ENCODE measurements at places on chromosomes 4 and X.

DNA sequence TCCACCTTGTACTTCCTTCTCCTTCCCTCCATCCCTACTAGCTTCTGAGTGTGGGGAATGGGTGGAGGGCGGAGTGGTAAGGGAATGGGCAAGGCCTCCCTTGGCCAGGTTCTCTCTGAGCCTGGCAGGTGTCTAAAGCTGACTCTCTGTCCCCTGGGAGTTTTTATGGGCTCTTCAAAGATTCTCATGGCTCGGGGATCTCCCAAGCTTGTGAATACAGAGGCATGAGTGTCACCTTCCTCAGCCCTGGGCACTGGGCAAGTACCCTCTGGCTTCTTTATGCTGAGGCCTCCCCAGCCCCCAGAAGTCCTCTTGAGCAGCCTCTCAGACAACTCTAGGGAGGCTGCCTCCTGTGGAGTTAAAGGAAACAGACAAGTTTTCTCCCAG is 32.5 kb upstream of the DDX3X start:
- peaks cover 2% of the 10 kb centered on the region for H3K4me1 ChIP-seq
- no peak for DNase-seq
- no peaks in the 10 kb centered on the region for H3K36me3 ChIP-seq

GRCh38 chr4:158155656-158156356 is 17.0 kb downstream of the GASK1B start:
- no peak overlapping the region for H3K27ac ChIP-seq
- no peaks in the 10 kb centered on the region for H3K36me3 ChIP-seq
- no peak overlapping the region for H3K4me3 ChIP-seq

DNA sequence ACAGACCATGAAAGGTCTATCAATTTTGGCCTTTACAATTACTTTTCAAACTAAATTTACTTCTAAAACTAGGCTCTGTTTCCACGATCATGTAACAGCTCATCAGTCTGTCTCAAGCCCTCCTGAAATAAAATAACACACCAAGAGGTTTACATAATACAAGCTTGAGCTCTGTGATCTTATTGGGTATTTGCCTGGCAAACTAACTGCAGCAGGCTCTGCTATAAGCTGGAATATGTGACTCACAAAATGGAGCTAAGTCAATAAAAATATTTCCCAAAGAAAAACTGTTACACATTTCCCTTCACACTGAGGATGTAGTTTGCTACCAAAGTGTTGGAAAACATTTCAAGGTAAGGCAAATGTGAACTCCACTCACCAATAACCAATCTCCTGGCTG is 94.7 kb upstream of the GPM6B start:
- H3K4me3 ChIP-seq, result no peak overlapping the region
- no peaks in the 10 kb centered on the region for H3K4me1 ChIP-seq
- H3K27ac ChIP-seq, result no peak overlapping the region
- no peaks in the 10 kb centered on the region for H3K36me3 ChIP-seq

GRCh38 chr4:145276050-145276449 is 95.7 kb upstream of the OTUD4 start:
- DNase-seq, result no peak
- no peaks in the 10 kb centered on the region for H3K4me1 ChIP-seq
- H3K4me3 ChIP-seq, result no peak overlapping the region
- no peak overlapping the region for H3K27ac ChIP-seq

- no peaks in the 10 kb centered on the region for H3K27me3 ChIP-seq
- DNase-seq, result no peak
- no peak overlapping the region for H3K4me3 ChIP-seq
- H3K36me3 ChIP-seq, result no peaks in the 10 kb centered on the region
- no peaks in the 10 kb centered on the region for H3K4me1 ChIP-seq
Observed at GRCh38 chrX:26574234-26574633, 358.3 kb downstream of the MAGEB5 start.

DNA sequence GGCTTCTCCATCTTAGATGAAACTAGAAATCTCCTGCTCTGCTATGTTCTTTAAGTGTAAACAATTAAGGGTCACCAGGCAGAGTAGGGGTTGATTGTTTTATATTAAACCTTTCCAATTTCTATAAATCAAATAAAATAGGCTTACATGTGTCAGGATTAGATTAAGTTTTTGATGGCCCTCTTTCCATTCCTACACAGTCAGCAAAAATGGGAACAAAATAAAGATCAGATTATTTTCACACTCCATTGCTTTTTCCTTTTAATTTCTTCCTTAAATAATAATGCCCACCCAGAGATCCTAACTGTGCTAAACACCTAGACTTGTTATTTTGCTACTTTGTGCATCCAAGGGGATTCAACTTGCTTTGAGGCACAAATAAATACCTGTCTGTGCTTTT is 381.4 kb upstream of the MAGEB16 start:
- no peak overlapping the region for H3K4me3 ChIP-seq
- H3K36me3 ChIP-seq, result no peaks in the 10 kb centered on the region
- H3K27ac ChIP-seq, result no peak overlapping the region
- H3K27me3 ChIP-seq, result no peaks in the 10 kb centered on the region

GRCh38 chr4:74990276-74990875 is 57.5 kb downstream of the PARM1 start:
- no peaks in the 10 kb centered on the region for H3K4me1 ChIP-seq
- no peaks in the 10 kb centered on the region for H3K27me3 ChIP-seq

DNA sequence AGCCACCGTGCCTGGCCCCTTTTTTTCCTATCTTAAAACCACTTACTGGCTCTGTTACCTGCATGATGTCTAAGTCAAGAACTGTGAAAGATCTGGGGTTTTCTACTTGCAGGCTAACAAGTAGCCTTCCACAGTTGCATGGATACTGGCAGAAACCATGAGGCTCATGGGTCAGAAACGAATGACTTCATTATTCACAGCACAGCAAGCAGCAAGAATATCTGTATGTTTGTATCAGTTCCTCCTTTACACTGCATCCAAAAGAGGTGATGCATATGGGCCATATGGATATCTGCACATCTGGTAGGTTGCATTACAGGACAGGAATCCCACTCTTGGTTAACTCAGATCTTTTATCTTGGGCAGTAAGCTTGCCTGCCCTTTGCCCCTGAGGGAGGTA is 154.9 kb upstream of the NUDT6 start:
- no peaks in the 10 kb centered on the region for H3K4me1 ChIP-seq
- H3K27ac ChIP-seq, result no peak overlapping the region
- H3K4me3 ChIP-seq, result no peak overlapping the region
- H3K36me3 ChIP-seq, result peaks cover 12% of the 10 kb centered on the region
- no peak for DNase-seq

- no peak for DNase-seq
- H3K27me3 ChIP-seq, result peaks cover 34% of the 10 kb centered on the region
- no peaks in the 10 kb centered on the region for H3K36me3 ChIP-seq
Observed at GRCh38 chr4:176794151-176794550, 1.4 kb upstream of the VEGFC start.

- peak overlapping the region; percentile 100 for H3K27ac ChIP-seq
- DNase-seq, result peak; percentile 42
- peak overlapping the region; percentile 98 for H3K4me3 ChIP-seq
- H3K4me1 ChIP-seq, result peaks cover 20% of the 10 kb centered on the region
- H3K36me3 ChIP-seq, result peaks cover 5% of the 10 kb centered on the region
- H3K27me3 ChIP-seq, result no peaks in the 10 kb centered on the region
Observed at GRCh38 chr4:128810331-128810870, 901 bp downstream of the JADE1 start.

GRCh38 chrX:153642051-153642654 is 4.8 kb upstream of the DUSP9 start:
- H3K27me3 ChIP-seq, result peaks cover 96% of the 10 kb centered on the region
- no peak overlapping the region for H3K4me3 ChIP-seq
- no peaks in the 10 kb centered on the region for H3K36me3 ChIP-seq
- DNase-seq, result no peak
- no peak overlapping the region for H3K27ac ChIP-seq
- H3K4me1 ChIP-seq, result peaks cover 10% of the 10 kb centered on the region

DNA sequence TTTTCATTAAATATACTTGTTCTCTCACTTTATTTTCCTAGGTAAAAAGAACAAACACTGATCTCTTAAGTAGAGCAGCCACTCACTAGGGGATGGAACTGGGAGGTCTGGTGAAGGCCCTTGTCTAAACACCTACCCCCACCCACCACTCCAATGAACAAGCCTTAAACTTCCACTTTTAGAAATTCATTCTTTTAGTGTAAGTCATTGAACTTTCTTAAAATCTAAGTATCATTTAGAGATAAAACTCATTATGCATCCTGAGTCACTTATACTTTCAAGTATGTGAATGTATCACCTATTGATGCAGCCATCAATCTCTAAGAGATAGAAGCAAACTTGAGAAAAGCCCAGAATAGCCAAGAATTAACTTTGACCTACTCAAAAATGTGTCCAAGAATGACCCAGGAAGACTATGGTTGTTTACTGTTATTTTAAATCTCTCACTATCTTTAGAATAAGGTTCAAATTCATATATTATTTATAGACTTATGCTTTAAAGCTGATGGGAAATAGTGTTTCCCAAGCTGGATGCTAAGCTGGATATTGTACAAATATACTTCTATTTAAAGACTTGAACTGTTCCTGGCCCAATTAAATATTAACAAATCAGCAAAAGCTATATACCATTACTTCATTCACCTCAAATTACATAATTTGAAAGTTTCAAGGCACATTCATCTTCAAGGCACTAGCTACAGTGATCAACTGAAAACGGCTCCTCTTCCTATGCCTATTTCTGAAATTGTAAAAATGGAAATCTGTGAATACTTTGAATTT is 49.5 kb downstream of the CAMK2D start:
- peaks cover 18% of the 10 kb centered on the region for H3K36me3 ChIP-seq
- no peak overlapping the region for H3K4me3 ChIP-seq
- H3K27me3 ChIP-seq, result no peaks in the 10 kb centered on the region
- H3K27ac ChIP-seq, result no peak overlapping the region

GRCh38 chr4:6258741-6259140 is 10.9 kb upstream of the WFS1 start:
- peaks cover 69% of the 10 kb centered on the region for H3K27me3 ChIP-seq
- H3K4me1 ChIP-seq, result peaks cover 9% of the 10 kb centered on the region
- no peak overlapping the region for H3K27ac ChIP-seq
- no peaks in the 10 kb centered on the region for H3K36me3 ChIP-seq

DNA sequence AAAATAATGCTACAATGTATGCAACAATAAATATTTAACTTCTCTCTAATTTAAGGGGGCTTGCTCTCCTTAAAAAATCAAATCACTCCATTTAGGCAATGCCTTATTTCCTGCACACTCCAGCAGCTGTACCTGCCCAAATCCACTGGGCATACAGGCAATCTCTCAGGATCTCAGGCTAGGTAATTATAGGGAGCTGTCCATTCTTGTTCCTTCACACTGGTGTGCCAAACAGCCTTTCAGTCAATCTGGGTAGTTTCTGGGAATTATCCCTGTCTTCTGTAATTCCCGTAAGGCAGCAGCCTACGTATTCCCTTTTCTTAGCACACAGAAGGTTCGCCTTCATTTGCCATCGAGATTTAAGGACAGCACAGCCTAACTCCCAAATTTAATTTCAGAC is 922.6 kb upstream of the SLIT2 start:
- no peaks in the 10 kb centered on the region for H3K4me1 ChIP-seq
- no peaks in the 10 kb centered on the region for H3K27me3 ChIP-seq
- H3K4me3 ChIP-seq, result no peak overlapping the region

Measured in activated naive CD4-positive, alpha-beta T cell treated with anti-CD3 and anti-CD28 coated beads, Interleukin-2, amount 10 ng/mL, durations not matched to agents 7 days and 5 days (primary cell).